ENCODE measurements at places on chromosomes 12 and 14. TPM values are rescaled to one million over a fixed set of nuclear protein-coding genes. Genes with fewer than 3 reads are reported as not detected.

The KRT75 gene
- total RNA-seq, result not detected

- no peak for DNase-seq
These were observed 14.6 kb downstream of the SFSWAP start for GRCh38 chr12:131725503-131725902.

GRCh38 chr12:29907461-29907860, 123.7 kb upstream of the TMTC1 start:
- peak; percentile 4 for DNase-seq

DNA sequence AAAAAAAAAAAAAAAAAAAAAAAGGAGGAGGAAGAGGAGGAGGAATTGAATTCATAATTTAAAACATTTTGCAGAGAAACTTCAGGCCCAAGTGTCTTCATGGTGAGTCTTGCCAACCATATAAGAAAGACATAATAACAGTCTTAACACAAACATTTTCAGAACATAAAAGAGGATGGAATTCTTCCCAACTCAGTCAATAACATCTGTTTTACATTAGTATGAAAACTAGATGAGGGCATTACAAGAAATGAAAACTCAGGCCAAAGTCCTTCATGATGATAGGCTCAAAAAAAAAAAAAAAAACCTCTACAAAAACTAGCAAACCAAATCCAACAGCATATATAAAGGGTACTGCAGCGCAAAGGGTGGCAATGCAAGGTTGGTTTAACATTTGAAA, 151.6 kb downstream of the FOXA1 start:
- peak; percentile 1 for DNase-seq

GRCh38 chr12:22860926-22861325, 236.0 kb downstream of the ETNK1 start:
- no peak for DNase-seq

GRCh38 chr14:36755756-36756155, 94.1 kb downstream of the PAX9 start:
- DNase-seq, result no peak

DNA sequence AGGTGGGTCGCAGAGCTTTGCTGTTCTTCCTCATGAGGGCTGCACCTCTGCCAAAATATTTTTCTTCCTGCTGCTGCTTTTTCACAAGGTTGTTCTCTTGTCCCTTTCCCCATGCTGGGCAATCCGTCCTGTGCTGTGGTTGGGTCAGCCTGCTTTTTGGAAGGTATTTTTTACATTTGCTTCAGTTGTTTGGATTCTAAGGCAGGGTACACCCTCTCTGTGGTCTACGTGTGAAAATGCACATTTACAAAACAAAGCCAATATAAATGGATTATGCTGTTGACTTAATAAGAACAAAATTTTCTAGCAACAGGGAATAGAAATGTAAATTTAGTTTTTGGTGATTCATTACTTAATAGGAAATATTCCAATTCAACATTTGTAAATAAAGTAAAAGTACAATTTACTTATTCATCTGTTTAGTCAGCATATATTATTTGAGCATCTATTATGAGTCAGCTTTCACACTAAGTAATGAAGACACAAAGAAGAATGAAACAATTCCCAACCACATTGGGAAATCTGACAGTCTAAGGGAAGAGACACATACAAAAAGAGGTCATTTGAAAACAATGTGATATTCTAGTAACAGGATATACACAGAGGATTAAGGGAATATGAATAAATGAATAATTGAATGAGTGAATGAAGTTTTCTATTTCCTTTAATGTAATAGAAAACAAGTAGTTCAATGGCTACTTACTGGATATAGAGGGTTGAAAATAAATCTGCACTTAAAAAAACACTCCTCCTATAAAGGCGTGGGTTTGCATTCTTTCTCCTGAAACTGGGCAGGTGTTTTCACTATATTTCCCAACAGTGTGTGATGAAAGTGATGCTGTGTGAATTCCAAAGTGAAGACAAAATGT, 94.6 kb upstream of the PRICKLE1 start:
- DNase-seq, result no peak

DNA sequence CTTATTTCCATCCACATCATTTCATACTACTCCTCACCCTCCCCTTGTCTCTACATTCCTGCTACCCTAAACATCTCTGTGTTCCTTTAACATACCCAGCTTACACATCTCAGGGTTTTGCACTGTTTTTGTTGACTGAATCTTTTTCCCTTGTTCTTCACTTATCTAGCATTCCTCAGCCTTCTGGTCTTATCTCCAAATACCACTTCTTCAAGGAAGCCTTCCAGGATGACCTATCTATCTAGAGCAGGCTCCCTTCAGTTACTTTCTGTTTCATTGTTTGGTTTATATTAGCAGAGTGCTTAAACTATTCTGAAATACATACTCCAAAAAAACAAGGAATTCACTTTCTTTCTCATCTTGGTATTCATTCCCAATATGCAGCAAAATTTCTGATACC, 353.1 kb downstream of the NAV3 start:
- no peak for DNase-seq

DNA sequence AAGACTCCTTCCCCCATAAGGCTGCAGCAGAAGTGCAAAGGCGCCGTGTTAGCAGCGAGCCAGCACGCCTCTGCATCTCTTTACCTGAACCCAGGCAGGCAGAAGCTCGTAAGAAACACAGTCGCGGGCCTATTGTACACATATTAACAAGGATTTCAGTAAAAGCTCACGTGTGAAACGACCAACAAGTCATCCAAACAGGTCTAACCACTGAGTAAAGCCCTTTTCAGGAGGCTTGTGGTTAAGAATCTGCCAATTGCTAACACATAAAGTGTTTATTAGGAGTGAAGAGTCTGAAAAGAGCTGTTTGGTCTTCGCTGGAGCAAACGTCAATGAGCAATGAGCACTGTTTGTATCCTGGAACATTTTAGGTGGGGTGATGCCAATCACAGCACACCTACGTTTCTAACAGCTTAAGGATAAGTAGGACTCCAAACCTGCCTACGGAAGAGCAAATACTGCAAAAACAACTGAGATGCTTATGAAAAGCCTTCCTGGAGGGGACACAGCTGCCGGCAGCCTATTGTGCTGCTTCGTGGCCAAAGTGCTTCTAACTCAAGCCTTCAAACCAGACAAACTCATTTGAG, 43.1 kb downstream of the PRKAB1 start:
- DNase-seq, result no peak

DNA sequence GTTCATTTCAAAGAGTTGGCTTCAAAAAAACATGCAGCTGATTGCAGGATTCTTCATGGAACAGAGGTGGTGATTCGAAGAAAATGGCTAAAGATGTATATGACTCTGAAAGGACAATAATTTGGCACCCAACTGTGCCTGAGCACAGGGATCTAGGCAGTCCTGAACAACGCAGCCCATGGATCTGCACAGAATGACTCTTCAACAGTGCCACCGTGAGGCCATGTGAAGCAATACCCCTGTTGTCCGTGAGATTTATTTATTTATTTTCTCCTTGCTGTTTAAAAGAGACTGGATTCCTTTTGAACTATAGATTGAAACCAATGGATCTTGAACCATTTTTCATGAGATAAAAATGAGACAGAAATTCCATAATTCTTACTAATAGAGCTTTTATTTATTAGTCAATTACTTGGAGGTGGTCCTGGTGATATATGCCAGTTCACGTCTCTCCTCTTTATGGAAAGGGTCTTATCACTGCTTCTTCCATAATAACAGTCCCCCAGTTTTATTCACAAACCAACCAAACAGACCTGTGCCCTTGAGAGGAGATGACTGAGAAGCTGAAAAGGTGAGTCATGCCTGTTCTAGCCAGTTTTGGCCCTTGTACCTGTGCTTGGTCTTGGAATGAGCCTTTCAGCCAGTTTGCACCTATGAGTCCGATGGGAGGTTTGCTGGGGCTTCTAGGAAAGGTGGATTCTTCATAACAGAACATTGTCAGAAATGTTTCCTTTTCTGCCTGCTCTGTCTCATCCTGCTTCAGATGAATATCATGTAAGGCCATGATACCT, 1598.3 kb downstream of the AACS start:
- peak; percentile 17 for DNase-seq

- no peak for DNase-seq
These were observed 115.5 kb downstream of the EML1 start for GRCh38 chr14:99908653-99909250.

The CD69 gene
- total RNA-seq, result not detected

The EMP1 gene
- total RNA-seq, result 120 TPM

GRCh38 chr12:51320311-51320694, 3.7 kb downstream of the BIN2 start:
- no peak for DNase-seq

The KLHDC1 gene
- total RNA-seq, result 1.5 TPM

The SRGAP1 gene
- total RNA-seq, result 2.3 TPM

GRCh38 chr12:77352946-77353345, 287.6 kb upstream of the E2F7 start:
- no peak for DNase-seq

DNA sequence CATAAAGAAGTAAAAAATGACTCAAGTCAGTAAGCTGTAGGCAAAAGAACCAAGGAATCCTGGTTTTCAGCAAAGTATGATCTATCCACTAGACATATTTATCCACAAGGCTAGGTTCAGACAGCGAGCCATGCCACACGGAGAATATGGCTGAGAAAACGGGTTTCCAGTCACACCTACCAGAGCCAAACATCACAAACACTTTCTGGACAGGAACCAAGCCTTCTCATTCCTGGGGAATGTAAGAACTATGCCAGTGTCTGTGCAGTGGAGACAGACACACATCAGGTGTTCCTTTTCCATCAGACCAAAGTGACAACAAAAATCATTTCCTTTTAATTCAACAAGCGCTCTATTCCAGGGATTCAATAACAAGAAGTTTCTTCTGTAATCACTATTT, 41.1 kb downstream of the AREL1 start:
- DNase-seq, result peak; percentile 64

DNA sequence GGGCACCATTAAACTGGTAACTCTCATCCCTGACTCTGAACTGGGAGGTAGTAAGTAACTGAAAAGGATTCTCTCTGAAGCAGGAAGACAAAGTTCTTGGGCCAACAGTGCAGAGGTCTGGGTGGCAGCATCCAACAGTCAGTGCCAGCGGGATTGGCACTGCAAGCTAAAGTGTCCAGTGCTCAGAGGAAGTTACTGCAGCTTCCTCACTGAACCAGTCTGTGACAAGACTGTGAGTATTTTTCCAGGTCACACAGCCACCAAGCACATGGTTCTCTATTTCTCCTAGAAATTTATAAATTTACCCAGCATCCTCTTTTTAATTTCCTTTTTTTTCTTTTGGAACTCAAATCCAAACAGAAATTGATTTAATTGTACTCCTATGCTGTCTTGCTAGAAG, 81.6 kb upstream of the FAR2 start:
- no peak for DNase-seq

The SERPINA3 gene
- 0.96 TPM for total RNA-seq

The NCKAP5L gene
- total RNA-seq, result 5.0 TPM

GRCh38 chr14:61492474-61492873, 171.1 kb downstream of the PRKCH start:
- no peak for DNase-seq

The ANO2 gene
- total RNA-seq, result 2.1 TPM

DNA sequence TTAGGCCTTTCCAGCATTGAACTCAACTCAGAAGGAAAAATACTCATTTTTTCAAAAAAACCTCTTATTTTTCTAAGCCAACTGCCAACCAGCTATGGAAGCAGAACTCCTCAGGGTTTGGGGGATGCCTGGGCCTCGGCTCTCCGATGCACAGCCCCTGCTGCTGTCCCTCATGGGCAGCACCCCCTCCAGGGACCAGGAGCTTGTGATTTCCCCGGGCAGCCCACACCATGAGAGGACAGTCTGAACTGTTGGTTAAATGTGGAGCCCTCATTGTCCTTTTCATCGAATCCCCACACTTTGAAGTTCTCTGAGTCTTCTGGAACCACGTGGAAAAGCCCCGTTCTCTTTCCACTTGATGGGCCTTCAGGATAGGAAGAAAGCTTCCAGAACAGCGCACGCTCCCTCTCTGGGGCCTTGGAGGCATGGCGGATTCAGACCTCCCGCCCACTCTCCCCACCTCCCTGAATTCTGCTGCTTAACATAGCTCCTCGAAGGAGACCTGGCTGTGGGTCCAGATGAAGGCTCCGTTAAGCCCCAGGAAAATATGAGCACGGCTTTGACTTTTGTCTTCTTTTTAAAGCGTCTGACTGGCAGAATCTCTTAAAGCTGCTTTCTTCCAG, 156.6 kb downstream of the CALM1 start:
- DNase-seq, result no peak

The PRB2 gene
- not detected for total RNA-seq

The GPRC5A gene
- 4.7 TPM for total RNA-seq

DNA sequence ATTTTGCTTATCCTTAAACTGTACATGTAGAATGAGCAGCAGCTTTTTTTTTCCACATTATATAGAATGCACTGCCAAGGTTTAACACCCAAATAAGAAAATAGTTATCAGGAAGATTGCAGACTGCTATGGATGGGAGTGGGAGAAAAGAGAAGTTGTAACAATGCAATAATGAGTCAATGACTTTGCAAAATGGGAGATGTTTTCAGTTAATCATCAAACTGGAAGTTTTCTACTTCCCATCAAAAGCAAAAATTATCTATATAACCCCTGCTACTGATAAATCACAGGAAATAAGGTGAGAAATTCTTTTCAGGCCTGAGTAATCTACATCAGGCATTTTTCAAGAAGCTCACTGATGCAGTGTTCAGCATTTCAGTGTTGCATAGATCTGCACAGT, 309.1 kb downstream of the GXYLT1 start:
- no peak for DNase-seq

The NGB gene
- not detected for total RNA-seq

The TPPP2 gene
- not detected for total RNA-seq

- no peak for DNase-seq
These were observed 31.3 kb downstream of the FBXO34 start for GRCh38 chr14:55302367-55303124.

DNA sequence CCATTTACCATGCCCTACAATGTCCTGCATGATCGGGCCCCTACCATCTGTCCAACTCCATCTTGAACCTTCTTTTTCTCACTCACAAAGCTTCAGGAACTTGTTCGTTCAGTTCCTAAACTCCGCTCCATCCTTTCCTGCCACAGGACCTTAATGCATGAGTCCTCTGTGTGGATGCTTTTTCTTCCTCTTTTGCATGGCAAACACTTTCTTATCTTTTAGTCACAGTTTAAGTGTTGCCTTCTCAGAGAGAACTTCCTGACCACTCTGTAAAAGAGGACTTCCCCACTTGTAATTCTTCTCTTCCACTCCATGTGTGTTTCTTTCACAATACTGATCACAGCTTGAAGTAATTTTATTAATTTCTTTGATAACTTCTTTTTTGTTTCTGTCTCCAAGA, 54.4 kb upstream of the ETV6 start:
- no peak for DNase-seq

The GALNT9 gene
- total RNA-seq, result not detected

The PTPRR gene
- 9.0 TPM for total RNA-seq

DNA sequence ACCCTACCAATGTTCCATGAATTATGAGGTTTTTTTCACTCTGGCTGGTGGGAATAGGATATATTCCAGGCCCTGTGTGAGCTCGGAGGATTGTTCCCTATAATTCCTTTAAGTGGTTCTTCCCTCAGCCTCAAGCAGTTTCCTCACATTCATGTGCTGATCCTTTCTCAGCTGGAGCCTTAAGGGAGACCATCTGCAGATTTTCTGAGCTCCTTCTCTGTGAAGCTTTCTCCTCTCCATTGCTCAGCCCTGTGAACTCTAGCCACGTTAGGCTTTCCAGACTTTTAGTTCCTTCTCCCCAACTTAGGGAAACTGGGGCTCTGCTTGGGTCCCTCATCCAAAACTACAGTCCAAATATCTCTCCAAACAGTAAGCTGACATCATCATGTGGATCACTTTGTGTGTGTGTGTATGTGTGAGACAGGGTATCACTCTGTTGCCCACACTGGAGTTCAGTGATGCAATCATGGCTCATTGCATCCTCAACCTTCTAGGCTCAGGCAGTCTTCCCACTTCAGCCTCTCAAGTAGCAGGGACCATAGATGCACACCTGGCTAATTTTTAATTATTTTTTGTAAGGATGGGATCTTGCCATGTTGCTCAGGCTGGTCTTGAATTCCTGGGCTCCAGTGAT, 219.5 kb upstream of the OTX2 start:
- no peak for DNase-seq

Measured in RPMI7951 (cell line).